Ureter (tissue), 1 donor: ENCODE measurements at places on chromosomes 3 and 15. TPM values are rescaled to one million over a fixed set of nuclear protein-coding genes. Genes with fewer than 3 reads are reported as not detected.

Gene DAZL
- total RNA-seq, result not detected

DNA sequence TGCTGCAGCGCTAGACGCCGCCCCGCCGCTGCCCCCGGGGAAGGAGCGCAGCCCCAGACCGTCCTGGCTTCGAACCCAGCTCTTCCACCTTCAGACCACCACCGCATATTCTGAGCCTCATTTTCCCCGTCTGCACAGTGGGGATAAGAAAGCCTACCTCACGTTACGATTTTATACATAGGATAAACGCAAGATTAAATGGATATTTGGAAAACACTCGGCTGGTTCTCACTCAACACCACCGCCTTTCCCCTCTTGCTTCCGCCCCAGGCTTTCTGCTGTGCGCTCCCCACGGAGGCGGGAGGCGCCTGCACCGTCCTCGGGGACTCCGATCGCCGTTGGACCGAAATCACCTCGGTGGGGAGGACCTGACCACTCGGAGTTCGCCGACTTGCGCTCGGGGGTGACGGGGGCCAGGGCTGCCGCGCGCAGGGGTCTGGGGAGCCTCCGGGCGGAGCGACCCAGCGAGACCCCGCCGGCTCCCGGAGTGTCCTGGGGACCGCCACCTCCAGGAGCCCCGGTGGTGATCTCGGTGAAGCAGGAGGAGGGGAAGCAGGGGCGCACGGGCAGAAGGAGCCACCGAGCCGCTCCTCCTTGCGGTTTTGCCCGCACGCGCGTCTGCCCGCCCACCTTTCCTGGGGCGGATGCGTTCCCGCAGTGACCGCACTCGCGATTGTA lies 4.0 kb downstream of the FBXL22 start:
- DNase-seq, result no peak

Gene SLC51B
- total RNA-seq, result not detected

- no peak for DNase-seq
These were observed 74.8 kb upstream of the MAGI1 start for GRCh38 chr3:66113542-66113941.

Gene CHRD
- total RNA-seq, result 16.8 TPM

Gene ADGRG7
- total RNA-seq, result 0.78 TPM

DNA sequence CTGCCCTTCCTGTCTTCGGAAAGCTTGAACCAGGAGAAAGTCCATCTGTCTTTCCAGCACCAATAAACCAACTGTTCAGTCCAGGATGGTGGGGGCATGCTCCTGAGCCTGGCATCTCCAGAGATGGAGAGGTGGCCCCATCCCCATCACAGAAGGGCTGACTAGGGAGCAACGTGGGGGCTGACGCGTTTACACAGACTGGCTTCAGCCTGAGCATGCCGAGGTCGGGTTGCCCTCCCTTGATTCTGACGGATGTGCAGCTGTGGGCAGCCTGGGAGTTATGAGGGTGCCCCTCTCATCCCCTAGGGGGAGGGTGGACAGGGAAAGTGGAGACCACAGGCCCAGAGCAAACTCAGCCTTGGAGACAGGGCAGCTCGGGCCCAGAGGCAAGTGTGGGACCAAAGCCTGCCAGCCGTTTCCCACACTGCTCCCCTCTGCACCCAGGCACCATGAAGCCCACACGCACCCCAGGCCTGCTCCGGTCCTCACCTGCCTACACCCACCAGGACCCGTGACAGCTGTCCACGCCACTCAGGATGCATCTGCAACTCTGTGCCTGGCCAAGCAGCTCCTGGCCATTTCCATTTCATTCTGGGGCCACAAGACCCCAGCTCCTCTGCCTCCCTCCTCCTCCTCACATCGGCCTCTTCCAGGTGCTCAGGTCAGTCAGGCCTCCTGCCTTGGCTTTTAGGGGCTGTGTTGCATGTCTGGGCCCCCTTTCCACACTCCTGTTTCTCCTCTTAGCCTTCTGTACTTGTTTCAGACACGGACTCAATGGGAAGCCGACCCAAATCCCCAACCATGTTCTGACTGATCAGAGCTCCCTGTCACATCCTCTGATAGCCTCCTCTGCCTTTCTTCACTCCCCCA lies 48.2 kb upstream of the SLC41A3 start:
- peak; percentile 41 for DNase-seq

- no peak for DNase-seq
These were observed 150.7 kb downstream of the SST start for GRCh38 chr3:187519428-187519890.

DNA sequence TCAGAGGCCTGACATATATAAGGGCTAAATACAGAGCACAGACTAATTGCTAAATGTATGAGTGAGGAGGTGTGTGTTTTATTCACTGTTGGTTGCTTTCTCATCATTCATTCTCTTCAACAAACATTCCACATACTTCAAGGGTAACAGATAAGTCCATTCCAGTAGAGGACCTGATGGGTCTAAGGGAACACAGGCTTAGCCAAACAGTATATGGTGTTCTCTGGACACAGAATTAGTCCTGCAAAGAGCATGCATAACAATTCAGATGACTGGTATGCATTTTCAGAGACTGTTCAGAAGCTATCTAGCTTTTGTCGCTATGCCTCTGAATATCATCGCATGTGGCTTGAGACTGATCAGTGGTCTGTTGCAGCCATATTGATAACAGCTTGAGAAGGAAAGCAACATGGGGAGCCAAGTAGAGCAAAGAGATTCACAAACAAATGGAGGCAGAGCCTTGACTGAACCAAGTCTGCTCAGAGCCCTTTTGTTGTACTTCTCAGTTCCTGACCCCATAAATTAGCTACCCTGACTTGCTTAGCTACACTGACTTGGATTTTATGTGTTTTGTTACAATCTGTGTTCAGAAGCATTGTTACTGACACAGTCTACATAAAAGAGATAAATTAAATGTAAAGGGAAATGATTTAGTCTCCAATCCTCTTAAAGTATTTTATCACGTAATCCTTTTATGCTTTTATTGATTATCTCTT lies 1178.7 kb downstream of the ROBO1 start:
- no peak for DNase-seq

Gene PTPRG
- 61.4 TPM for total RNA-seq

DNA sequence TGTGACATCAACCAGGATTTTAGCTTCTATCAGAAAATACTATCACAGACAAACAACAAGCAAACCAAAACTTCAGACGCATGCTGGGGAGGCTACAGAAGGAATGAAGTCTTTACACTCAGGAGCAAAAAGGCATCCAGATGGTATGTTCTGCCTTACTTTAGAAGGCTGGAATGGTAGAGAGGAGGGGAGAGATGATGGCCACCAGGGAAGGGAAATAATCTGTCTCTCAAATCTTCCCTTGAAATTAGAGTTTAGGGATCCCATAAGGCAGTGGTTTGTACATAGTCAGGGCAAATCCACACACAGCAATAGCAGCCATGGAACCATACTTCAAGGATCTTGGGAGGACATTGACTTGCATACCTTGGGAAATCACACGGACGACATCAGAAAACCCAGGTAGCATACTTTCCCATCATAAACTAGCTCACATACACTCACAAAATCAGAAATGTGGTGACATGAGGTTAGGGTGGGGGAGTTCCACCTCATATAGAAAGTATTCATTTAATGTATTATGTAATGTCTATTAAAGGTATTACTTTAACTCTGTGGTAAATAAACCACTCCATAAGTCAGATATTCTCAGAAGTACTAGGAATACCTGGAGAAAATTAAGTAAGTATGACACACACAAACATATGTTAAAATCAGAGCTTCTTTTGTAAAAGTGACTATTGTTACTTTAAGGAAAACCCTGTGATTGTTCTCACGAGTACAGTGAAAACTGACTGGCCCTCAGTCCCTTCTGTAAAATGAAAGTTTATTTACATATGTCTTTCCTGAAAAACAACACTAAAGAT lies 9.4 kb downstream of the BTLA start:
- no peak for DNase-seq

GRCh38 chr3:37520907-37521341 lies 340.8 kb upstream of the CTDSPL start:
- DNase-seq, result no peak

DNA sequence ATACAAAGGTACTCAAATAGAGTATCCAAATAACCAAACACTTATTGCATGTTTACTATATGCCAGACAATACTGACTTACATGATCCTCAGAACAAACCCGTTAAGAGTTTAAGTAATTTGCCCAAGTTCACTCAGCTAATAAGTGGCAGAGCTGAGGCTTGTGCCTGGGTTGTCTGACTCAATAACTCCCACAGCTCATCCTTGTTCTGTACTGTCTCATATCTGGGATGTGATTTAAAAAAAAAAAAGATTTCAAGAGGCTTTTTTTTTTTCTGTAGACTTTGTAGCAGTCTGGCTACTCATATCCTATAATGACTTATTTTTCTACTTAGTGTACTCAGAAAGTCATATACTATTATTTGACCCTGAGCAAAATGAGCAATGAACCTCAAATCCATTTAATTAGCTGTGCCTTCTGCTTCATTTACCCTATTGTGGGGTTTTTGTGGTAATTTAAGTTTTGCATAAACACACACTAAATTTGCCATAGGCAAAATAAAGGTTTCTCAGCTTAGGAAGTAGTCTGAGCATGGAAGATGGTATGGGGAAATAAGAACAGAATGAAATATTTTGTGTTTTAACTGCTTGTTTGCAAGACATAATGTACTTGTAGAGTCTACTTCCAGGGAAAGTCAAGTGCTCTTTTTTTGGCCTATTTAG lies 3.1 kb downstream of the NSUN3 start:
- no peak for DNase-seq
